Stimulated activated CD4-positive, alpha-beta T cell treated with anti-CD3 and anti-CD28 coated beads, Interleukin-12 subunit alpha, Interleukin-12 subunit beta, amount 100 ng/mL, for 4 hours (primary cell): ENCODE measurements at places on chromosomes 3 and 15.

- DNase-seq: no peak
Measured at GRCh38 chr3:143824735-143825385, 23.4 kb downstream of the SLC9A9 start.

DNA sequence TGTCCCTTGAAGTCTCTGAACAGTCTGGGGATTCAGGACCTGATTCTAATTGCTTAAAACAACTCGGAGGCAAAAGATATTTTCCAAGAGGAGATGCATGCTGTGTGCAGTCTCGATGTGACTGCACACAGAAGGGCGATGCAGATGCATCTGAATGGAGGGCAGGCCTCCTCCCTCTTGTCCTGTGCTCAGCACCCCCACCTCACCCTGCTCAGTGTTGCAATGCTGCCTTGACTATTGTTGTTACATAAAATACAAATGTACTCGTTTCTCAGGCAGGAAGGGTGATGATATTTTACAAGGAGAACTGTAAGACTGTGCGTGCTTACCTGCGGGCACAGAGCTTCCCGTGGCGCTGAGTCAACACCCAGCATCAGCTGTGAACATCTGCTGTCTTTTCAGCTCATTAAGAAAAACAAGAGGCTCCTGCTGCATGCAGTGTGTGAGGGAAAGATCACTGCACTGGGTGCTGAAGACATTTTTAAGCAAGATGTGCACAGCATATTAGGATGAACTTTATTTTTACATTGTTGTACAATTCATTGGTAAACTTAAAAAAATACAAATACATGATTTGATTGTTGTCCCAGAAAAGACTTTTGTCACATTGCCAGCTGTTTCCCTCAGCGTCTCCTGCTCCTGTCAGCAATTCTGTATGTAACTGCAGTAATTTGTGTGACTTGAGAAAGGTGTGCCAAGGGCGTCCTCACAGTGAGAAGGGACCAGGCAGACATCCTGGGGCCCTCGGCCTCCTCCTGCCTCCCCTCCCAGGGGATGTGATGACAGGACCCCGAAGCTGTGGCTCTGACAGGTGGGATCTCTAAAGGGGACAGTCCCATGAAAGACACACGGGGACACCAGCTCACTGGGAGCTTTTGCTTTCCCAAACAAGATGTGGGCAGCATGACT, 56.3 kb upstream of the RPL32 start:
- no peak for DNase-seq

- DNase-seq: no peak
Measured at GRCh38 chr3:61052851-61053250, 198.4 kb downstream of the FHIT start.

DNA sequence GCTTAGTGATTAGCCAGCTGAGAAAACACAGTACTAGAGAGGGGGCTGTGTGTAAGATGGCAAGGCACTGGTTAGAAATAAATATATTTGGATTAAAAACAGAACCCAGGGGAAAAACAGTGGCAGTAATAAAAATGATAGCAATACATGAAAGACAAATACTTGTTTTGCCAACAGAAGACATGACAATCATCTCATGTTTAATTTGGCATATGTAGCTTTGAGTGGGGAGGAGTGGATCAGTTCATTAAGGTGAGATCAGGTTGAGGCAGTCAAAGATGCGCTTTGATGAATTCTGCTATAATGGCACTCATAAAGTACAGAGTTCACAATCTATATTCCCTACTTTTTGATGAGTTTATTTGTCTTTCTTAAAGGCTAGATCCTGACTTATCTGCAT, 3.4 kb upstream of the HGD start:
- no peak for DNase-seq

- no peak for DNase-seq
Measured at GRCh38 chr3:42654331-42655201, 1.1 kb downstream of the ZBTB47 start.

GRCh38 chr3:27985369-27986035, 255.9 kb upstream of the CMC1 start:
- no peak for DNase-seq

DNA sequence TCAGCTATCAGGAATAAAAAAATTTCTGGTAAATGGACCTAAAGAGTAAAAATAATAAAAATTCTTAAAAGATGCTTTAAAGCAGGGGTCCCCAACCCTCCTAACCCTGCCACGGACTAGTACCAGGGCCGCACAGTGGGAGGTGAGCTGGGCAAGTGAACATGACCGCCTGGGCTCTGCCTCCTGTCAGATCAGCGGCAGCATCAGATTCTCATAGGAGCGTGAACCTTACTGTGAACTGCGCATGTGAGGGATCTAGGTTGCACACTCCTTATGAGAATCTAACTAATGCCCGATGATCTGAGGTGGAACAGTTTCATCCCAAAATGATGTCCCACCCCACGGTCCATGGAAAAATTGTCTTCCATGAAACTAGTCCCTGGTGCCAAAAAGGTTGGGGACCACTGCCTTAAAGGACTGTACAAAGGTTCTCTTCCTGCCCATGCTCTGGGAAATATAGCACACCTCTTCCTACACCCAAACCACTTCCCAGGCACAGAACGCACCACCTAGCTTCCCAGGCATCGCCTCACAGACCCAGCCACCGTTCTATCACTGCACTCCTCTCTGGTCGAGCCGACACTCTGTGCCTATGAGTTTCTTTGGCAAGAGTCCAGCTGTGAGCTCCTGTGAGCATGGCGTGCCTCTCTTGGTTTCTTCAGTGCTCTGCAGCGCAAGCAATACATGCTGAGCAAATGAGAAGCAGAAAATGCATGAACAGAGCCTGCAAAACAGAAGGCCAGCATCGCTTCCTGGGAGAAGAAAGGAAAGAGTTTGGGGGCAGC, 104.9 kb downstream of the OCA2 start:
- DNase-seq: no peak

GRCh38 chr3:22269831-22270230, 518.8 kb upstream of the ZNF385D start:
- no peak for DNase-seq

GRCh38 chr3:23623844-23624243, 181.9 kb upstream of the UBE2E1 start:
- DNase-seq: no peak

GRCh38 chr3:112119962-112120836, 12.8 kb downstream of the GCSAM start:
- no peak for DNase-seq

DNA sequence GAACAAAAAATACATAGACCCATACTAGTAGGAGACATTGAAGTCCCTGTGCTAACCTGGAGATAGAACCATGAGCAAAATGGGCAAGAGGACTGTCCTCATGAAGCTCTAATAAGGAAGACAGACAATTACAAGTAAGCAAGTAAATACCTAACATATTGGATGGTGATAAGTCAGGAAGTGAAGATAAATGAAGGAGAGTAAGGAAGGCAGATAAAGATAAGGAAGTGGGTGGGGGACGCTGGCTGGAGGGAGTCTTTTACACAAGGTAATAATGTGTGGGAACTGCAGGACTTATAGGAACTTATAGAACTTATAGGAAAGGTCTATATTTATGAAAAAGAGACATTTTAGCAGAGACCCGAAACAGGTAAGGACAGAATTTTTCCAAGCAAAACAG, 148.9 kb upstream of the ABI3BP start:
- no peak for DNase-seq

DNA sequence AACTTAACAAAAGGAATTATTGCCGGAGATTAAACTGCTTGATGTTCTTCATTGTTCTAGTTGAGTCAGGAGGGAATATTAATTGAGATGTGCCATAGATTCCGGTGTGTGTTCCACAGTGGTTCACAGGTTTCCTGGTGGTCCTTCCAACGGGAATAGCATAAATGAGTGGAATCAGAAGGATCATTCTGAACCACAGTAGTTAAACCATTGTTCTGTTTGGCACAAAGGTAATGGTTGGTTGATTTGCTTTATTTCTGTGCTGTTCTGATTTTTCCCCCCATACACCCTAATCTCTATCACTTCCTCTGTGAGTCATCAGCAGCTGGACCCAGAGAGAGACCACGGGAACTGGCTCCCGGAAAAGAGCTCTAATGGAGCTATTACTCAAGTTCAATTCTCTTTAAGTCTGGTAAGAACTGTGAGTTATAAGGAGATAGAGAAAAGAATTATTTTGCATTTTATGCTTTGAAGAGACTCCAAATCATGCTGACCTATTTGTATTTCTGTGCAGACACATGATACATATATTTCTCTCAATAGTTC, 627.2 kb downstream of the ZIC1 start:
- no peak for DNase-seq

- no peak for DNase-seq
Measured at GRCh38 chr3:195893044-195893395, 15.3 kb downstream of the TNK2 start.

- no peak for DNase-seq
Measured at GRCh38 chr15:31221936-31222515, 104.6 kb upstream of the KLF13 start.

GRCh38 chr3:9022305-9023225, 59.3 kb upstream of the RAD18 start:
- no peak for DNase-seq

GRCh38 chr15:63826528-63826927, 7.2 kb downstream of the HERC1 start:
- no peak for DNase-seq

DNA sequence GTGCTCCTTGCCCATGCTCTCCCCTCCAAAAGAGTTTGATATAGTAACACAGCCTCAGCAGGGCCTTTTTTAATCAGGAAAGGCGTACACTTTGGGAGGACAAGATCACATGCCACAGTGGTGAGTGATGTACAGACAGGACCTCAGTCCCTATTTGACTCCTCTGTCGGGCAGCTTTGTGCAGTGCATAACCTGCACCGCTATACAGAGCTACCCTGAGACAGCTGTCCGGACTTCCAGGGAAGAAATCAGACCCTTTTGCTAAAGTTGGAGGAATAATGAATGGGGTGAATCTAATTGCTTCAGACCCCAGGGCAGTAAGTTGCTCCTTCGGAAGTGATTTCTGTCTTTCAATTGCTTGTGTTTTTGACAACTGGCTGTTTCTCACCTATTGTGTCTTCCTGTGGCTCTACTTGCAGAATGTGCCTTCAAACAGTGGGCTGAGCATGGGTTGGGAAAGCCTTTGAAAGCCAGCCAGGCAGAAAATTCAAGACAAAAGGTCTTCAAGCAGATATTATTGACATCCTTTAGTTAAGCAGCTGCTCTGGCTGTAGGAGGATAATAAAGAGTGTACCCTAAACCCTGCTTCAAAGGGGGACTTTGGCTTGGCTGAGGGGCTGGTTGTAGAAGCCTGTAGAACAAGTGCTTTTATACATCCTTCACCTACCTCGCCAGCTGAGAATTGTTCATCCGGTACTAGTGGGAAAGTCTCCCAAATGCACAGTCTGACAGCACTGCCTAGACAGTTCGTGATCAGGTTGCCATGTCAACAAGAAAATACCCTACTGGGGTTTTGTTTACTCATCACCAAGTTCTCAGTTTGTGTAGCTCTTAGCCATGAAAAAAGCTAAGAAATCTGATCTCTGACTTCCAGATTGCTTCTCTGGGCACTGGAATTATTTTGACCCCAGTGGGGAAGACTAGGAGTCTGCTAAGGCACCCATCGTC, 35.1 kb downstream of the SNTN start:
- DNase-seq: no peak

DNA sequence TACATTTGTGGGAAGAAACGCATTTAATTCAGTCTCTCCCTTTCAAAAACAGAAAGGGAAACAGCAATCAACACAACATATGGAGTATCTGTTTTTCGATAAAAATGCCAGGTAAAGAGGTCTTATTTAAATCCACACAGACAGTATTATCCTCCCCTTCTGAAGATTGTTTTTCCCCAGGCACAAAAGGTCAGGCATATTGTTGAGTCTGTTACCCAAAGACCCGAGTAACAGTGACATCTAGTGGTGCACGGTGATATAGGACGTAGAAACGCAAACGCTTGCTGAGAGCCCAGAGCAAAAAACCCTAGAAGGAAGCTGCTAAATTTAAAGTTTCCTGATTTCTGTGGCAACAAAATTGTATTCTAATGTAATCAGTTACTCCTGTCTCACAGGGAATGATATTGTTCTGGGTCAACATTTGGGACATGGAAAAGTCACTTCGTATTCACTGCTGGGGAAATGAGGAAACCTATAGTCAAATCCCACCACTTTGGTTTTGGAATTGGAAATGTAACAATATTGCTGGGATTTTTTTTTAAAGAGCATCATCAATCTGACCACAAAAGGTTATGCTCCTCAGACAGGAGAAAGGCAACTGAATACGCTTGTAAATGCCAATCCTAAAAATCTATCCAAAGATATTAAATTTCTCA, 312.7 kb upstream of the CCDC54 start:
- DNase-seq: peak; percentile 45

GRCh38 chr15:90774731-90775514, 57.8 kb downstream of the BLM start:
- no peak for DNase-seq

GRCh38 chr3:130969621-130970020, 57.0 kb downstream of the ASTE1 start:
- no peak for DNase-seq

GRCh38 chr3:187256051-187256616, 35.4 kb downstream of the MASP1 start:
- no peak for DNase-seq

DNA sequence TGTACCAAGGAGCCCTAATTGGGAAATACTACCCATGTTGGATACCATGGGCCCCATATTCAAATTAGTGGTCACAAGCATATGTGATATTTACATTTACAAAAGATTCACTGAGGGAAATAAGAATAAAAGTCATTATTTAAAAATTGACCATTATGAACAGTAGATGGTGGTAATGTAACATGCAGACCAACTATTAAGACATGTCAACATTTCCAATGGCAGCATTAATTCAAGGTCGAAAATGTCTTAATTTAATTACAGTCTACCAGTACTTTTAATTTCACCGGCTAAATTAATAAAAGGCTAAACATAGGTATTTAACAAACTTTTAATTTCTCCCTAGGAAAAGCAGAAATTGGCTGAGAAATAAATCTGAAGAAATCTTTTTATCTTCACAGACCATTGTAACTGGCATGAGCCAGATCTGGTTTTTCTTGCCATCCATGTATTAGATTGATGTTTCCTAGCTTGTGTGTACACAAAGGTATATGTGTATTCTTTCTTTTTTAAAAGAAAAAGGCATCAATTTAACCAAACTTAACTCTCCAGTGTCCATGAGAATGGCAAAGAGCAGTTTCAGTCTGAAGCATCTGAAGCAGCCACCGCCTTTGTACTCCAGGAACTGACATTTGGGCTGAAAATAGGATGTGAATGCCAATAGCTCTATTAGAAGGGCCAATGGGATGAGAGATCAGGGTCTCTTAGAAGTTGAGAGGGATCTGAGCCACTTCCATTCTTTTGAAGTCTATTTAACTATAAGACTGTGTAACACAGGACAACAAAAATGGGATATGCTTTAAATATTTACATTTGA, 26.6 kb downstream of the NEK11 start:
- DNase-seq: no peak

- no peak for DNase-seq
Measured at GRCh38 chr3:42204867-42205599, 61.0 kb downstream of the CCK start.

DNA sequence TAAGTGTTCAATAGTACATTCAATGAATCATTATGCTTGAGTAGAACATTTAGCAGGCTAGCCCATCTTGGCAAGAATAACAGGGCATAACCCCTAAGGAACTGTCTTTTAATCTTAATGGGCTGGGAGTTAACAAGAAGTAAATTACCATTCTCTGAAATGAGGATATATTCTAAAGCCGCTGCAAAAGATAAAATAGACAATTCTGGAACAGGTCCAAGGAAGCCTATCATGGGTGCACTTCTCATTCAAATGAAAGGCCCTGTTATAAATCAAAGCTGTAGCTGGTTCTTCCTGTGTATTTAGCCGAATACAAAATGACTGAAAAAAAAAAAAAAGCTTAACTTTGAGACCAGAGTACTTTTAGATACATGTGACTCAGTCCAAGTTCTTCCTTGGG, 15.6 kb downstream of the MTHFS start:
- DNase-seq: no peak

GRCh38 chr3:25479727-25480010, 51.6 kb downstream of the RARB start:
- DNase-seq: no peak
